Uterus (tissue), 4 donors: ENCODE measurements at places on chromosomes 6 and 20.

DNA sequence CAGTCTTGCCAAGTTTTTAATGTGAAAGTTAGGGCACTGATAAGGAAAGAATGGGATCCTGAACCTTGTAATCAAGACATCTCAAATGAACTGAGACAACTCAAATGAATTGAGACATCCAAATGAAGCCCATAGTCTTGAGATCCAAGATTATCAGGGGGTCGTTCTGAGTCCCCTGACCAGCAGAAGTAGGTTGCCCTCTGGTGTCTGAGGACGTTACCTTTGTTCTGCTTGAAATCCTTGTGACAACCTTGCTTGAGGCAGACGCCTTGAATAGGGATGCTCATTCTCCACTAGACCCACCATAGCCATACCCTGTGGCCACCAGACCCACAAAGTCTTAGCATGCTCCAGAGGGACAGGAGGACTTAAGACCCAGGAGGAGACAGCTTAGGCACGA is 37.7 kb downstream of the ZBTB9 start:
- H3K27me3 ChIP-seq = no peaks in the 10 kb centered on the region
- no peak overlapping the region for H3K27ac ChIP-seq

- no peak for DNase-seq
- no peaks in the 10 kb centered on the region for H3K4me1 ChIP-seq
- H3K4me3 ChIP-seq = no peak overlapping the region
- peak overlapping the region; percentile 31 for H3K27ac ChIP-seq
- H3K27me3 ChIP-seq = no peaks in the 10 kb centered on the region
These were observed 90.7 kb downstream of the CD24 start for GRCh38 chr6:106883808-106884262.

GRCh38 chr6:118903691-118904090 is 9.7 kb downstream of the ASF1A start:
- no peaks in the 10 kb centered on the region for H3K4me1 ChIP-seq
- H3K27ac ChIP-seq = no peak overlapping the region
- no peaks in the 10 kb centered on the region for H3K27me3 ChIP-seq

- H3K4me1 ChIP-seq = no peaks in the 10 kb centered on the region
- H3K27me3 ChIP-seq = no peaks in the 10 kb centered on the region
- H3K4me3 ChIP-seq = no peak overlapping the region
- no peaks in the 10 kb centered on the region for H3K36me3 ChIP-seq
- no peak overlapping the region for H3K27ac ChIP-seq
These were observed 107.0 kb downstream of the HUS1B start for GRCh38 chr6:549906-550305.

DNA sequence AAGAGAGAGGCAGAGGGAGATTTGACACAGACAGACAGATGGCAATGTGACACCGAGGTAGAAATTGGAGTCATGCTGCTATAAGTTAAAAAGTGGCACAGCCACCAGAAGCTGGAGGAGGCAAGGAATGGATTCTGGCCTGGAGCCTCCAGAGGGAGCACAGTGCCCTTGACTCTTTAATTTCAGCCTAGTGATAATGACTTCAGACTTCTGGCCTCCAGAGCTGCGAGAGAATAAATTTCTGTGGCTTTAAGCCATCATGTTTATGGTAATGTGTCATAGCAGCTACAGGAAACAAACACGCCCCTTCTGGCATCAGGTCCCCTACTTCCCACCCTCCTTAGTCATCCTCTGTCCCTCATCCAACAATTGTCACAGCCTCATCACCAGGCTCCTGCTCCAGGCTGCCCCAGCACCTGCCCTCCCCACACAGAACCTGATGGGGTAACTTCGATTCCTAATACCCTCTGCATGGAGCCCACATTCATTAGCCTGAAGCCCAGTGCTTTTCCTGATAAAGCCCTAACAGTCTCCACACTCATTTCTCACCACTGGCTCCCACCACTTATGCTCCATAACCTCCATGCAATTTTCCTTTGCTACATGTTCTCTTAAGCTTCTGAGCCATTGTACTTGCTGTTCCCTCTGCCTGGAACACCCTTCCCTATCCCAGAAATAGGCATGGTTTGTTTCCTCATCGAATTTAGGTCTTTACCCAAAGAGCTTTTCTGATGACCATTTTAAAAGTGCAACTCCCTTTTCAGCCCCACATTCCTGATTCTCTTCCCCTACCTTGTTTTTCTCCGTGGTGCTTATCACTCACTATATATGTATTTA is 69.7 kb upstream of the TOX2 start:
- H3K36me3 ChIP-seq = no peaks in the 10 kb centered on the region
- DNase-seq = no peak
- H3K4me3 ChIP-seq = no peak overlapping the region
- H3K27ac ChIP-seq = no peak overlapping the region

- no peak for DNase-seq
- H3K36me3 ChIP-seq = no peaks in the 10 kb centered on the region
- H3K27ac ChIP-seq = no peak overlapping the region
- no peaks in the 10 kb centered on the region for H3K4me1 ChIP-seq
- no peak overlapping the region for H3K4me3 ChIP-seq
These were observed 12.4 kb downstream of the TRIM15 start for GRCh38 chr6:30175765-30176164.

GRCh38 chr6:141541581-141542324 is 591.0 kb upstream of the GJE1 start:
- no peak for DNase-seq
- H3K36me3 ChIP-seq = no peaks in the 10 kb centered on the region
- no peak overlapping the region for H3K4me3 ChIP-seq
- H3K4me1 ChIP-seq = no peaks in the 10 kb centered on the region
- H3K27me3 ChIP-seq = no peaks in the 10 kb centered on the region
- H3K27ac ChIP-seq = no peak overlapping the region

DNA sequence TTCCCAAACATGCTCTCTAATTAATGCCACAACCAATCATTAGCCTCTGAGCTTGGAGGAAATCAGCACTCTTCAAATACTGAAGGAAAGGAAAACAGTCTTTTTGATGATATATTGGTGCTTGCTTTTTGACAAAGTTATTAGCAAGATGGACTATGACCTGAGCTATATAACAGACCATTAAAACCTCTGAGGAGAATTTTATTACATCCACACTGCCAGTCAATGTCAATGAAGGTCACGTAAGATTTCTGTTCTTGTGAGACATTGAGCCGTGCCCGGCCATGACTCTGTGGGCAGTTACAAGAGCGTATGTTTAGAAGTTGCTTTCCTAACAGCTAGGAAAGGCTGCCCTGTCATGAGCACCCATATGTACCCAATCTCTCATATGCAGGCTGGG is 659.0 kb downstream of the UTRN start:
- H3K4me1 ChIP-seq = peaks cover 5% of the 10 kb centered on the region
- H3K4me3 ChIP-seq = no peak overlapping the region
- no peak for DNase-seq
- H3K27me3 ChIP-seq = no peaks in the 10 kb centered on the region
- H3K27ac ChIP-seq = no peak overlapping the region

DNA sequence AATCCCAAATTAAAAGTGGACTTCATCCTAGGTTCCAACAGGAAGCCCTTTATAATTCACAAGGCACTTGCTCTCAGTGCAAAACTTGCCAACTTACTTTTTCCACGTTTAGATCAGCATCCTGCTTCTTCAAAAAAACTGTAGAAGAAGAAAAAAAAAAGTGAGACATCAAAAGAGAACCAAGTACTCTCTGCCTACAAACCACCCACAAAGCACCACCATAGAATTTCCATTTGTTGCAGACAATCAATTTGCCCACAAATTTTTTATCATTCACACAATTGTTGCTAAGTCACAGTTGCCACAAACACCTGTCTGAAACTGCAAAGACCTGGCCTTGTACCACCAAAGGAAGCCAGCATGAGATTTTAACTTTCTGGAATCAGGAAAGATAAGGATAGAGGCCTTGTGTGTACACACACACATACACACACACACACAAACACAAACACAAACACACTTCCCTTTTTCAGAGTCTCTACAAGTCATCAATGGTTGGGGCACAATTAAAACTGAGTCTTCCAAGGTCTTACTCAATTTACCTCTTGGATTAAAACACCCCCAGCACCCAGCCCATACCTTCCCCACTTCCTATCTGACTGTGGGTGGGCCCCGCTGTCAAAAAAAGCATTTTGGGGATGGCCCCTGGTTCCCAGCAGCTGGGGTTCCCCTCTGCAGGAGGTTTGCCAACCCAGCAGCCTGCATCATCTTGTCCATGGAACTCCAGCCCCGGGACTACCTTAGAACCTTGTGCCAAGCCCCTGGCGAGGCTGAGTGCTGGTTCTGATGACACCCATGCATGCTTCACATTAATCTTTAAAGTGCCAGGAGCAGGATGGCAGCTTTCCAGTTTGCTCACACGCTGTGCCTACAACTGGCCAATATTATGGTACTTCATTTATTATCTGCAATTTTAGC is 26.5 kb downstream of the FYN start:
- H3K27ac ChIP-seq = no peak overlapping the region
- no peaks in the 10 kb centered on the region for H3K27me3 ChIP-seq
- no peak overlapping the region for H3K4me3 ChIP-seq
- DNase-seq = no peak
- no peaks in the 10 kb centered on the region for H3K36me3 ChIP-seq
- no peaks in the 10 kb centered on the region for H3K4me1 ChIP-seq

DNA sequence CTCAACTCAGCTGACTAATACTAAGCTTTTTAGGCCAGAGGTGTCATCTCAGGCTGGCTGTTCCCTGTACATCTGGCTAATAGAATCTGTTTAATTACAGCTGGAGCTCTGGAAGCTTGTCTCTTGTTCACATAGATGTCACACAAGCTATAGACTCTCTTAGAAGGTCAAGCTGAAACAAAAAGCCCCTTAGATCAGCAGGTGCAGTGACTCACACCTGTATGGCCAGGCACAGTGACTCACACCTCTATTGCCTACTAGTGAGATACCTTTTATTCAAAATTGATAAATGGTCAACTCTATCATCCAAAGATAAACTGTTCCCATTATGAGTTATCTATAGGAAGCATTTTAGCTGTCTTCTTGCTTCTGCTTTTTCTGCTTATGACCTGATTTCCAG is 29.9 kb upstream of the MTHFD1L start:
- H3K27ac ChIP-seq = no peak overlapping the region
- H3K4me3 ChIP-seq = no peak overlapping the region
- no peaks in the 10 kb centered on the region for H3K36me3 ChIP-seq
- H3K27me3 ChIP-seq = no peaks in the 10 kb centered on the region
- H3K4me1 ChIP-seq = no peaks in the 10 kb centered on the region
- no peak for DNase-seq

GRCh38 chr6:144296973-144297372 is 11.8 kb downstream of the UTRN start:
- no peaks in the 10 kb centered on the region for H3K27me3 ChIP-seq
- no peaks in the 10 kb centered on the region for H3K36me3 ChIP-seq
- peak; percentile 74 for DNase-seq
